Activated CD4-positive, alpha-beta memory T cell treated with anti-CD3 and anti-CD28 coated beads for 36 hours (primary cell): ENCODE measurements at places on chromosomes 2 and 18. TPM values are rescaled to one million over a fixed set of nuclear protein-coding genes. Genes with fewer than 3 reads are reported as not detected.

Gene ACOXL
- total RNA-seq = 0.26 TPM

Gene ADAM23
- 1.8 TPM for total RNA-seq

DNA sequence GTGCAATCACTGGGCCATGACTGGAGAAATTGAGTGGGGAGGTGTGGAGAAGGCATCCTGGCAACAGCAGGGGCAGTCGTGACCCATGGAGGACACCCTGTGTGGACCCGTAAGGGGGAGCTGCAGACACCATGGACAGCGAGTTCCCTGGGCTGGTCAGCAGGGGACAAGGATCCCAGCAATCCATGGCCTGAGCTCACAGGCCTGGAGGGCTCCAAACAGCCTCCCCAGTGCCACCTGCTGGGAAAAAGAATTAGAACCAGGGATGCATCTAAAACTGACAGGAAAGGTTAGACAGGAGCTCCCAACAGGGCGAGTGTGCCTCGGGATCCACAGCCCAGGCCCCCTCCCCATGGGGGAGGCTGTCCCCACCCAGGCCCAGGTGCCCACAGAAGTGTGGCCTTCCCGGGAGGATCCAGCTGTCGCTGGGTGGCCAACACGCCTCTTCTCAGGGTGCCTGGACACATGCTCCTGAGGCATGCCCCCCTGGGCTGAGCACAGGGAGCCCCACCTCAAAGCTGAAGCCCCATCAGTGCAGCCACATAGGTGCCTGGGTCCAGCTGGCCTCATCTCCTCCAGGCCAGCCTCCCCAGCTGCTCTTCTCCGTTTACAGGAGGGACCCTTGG is 20.5 kb upstream of the KIF1A start:
- no peaks in the 10 kb centered on the region for H3K4me1 ChIP-seq
- peaks cover 1% of the 10 kb centered on the region for H3K27me3 ChIP-seq
- DNase-seq = no peak
- no peaks in the 10 kb centered on the region for H3K36me3 ChIP-seq
- H3K27ac ChIP-seq = no peak overlapping the region

GRCh38 chr2:1781291-1782080 is 37.2 kb upstream of the PXDN start:
- H3K4me1 ChIP-seq = no peaks in the 10 kb centered on the region
- H3K36me3 ChIP-seq = no peaks in the 10 kb centered on the region
- peaks cover 14% of the 10 kb centered on the region for H3K27me3 ChIP-seq
- no peak overlapping the region for H3K4me3 ChIP-seq
- no peak for DNase-seq

DNA sequence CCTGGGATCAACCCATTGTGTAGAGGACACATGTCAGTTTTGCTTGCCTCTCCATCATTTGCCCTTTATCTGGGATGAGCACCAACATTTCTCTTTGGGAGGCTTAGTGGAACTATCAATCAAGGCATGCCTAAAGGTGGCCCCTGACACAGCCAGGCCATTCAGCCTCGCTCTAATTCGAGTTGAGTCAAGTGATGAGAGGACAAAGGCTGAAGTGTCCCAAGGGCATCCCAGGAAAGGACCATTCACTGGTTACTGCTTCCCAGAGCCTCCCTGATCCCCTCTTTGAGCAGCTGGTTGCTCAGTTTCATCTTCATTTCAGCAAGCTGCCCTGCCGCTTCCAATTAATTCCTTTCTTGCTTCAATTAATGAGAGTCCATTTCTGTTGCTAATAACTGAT is 63.5 kb downstream of the DNER start:
- peaks cover 13% of the 10 kb centered on the region for H3K27me3 ChIP-seq
- no peaks in the 10 kb centered on the region for H3K36me3 ChIP-seq
- no peak for DNase-seq
- no peaks in the 10 kb centered on the region for H3K4me1 ChIP-seq
- no peak overlapping the region for H3K4me3 ChIP-seq
- H3K27ac ChIP-seq = no peak overlapping the region

GRCh38 chr2:127091886-127092285 is 15.1 kb downstream of the BIN1 start:
- no peaks in the 10 kb centered on the region for H3K36me3 ChIP-seq
- no peak overlapping the region for H3K27ac ChIP-seq
- H3K27me3 ChIP-seq = peaks cover 6% of the 10 kb centered on the region
- H3K4me3 ChIP-seq = no peak overlapping the region
- no peak for DNase-seq

DNA sequence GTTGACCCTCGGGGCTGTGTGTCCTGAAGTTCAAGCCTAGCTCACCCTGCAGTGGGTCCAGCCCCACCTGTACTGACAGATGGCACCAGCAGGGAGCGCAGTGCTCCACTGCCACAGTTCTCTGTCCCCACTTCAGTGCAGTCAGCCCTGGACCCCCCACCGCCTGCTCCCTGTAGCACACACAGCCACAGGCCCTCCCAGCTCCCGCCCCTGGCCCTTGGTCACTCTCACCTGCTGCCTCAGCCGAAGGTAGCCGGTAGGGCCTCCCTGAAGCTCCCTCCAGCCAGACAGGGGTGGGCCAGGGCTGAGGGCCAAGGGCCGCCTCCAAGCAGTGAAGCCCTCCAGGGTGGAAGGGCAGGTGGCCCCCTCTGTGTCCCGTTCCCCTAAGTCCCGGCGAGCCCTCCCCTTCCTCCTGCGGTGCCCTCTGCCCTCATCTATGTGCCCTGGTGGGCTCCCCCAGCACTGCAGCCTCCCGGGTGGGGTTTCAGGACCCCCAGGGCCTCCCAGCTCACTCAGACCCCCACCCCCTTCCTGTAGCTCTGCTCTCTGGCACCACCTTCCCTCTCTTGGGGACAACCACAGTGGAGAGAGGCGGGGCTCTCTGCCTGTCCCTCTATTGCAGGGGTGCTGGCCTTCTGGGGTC is 10.8 kb upstream of the ALPP start:
- no peak for DNase-seq
- H3K27ac ChIP-seq = no peak overlapping the region
- no peaks in the 10 kb centered on the region for H3K27me3 ChIP-seq
- peaks cover 11% of the 10 kb centered on the region for H3K4me1 ChIP-seq

DNA sequence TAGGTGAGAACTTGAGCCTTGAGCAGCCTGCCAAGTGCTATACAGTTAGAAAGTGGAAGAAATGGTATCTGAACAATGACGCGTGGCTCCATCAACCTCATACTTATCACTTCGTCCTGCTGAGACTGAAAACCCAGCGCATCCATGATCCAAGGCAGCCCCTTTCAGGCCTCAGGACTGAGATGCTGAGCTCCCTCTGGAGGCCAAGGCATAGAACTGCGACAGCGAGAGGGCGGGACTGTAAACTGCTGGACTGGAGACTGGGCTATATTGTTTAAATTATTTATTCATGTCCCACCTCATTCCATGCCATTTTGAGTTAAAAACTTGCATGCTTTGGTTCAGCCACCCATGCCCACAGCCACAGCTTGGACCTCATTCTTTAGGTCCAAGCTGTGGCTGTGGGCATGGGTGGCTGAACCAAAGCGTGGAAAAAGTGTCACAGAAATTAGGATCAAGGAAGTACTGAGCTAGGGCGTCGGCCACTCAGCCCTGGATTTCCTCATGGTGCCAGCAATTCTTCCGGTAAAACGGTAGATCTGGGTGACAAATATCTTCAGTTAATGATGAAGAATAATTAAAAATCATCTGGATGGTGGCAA is 195.5 kb downstream of the L3MBTL4 start:
- H3K4me1 ChIP-seq = no peaks in the 10 kb centered on the region
- no peak for DNase-seq
- H3K27ac ChIP-seq = no peak overlapping the region
- no peak overlapping the region for H3K4me3 ChIP-seq
- H3K36me3 ChIP-seq = no peaks in the 10 kb centered on the region

DNA sequence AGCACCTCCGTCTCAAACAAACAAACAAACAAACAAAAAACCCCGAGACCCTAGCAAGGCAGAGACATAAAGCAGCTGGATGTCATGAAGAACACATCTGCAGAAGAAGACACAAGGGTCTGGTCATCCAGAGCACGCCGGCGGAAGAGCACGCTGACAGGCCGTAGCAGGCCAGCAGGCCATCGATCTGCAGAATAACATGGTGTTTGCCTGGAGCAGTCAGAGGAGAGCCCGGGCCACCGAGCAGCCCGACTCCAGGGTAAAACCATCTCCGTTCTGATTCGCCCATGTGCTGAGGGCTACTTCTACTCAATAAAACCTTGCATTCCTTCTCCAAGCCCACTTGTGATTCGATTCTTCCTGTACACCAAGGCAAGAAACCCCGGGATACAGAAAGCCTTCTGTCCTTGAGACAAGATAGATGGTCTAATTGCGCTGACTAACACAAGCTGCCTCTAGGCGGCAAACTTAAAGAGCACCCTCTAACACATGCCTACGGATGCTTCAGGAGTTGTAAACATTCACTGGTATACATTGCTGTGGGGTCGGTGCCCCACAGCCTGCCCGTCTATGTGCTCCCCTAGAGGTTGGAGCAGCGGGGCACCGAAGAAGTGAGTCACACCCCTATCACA is 549.8 kb upstream of the NRXN1 start:
- no peaks in the 10 kb centered on the region for H3K36me3 ChIP-seq
- no peaks in the 10 kb centered on the region for H3K4me1 ChIP-seq
- no peak for DNase-seq
- no peak overlapping the region for H3K27ac ChIP-seq
- no peak overlapping the region for H3K4me3 ChIP-seq

DNA sequence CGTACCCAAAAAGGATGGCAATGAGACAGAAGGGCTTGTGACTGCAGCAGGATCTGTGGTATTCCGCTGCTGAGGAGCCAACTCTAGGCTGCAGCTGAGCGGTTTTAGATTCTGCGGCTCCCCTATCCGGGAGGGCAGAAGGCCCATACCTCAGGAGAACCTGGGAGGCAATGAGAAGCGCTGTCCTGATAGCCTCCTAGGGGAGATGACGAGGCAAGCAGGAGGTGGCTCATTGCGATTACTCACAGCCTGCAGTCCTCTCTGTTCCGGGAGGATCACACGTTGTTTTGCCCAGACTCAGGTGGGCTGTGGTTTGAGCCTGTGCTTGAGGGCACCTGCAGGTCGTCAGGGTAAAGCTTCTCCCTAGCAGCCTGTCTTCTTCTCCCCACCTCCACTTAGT is 65.1 kb downstream of the COA5 start:
- H3K4me3 ChIP-seq = no peak overlapping the region
- H3K4me1 ChIP-seq = peaks cover 37% of the 10 kb centered on the region
- H3K36me3 ChIP-seq = peaks cover 39% of the 10 kb centered on the region
- no peak for DNase-seq
